Esophagus mucosa (tissue), 1 donor: ENCODE measurements at places on chromosomes 4 and X. TPM values are rescaled to one million over a fixed set of nuclear protein-coding genes. Genes with fewer than 3 reads are reported as not detected.

The KCND1 gene
- 0.28 TPM for total RNA-seq

DNA sequence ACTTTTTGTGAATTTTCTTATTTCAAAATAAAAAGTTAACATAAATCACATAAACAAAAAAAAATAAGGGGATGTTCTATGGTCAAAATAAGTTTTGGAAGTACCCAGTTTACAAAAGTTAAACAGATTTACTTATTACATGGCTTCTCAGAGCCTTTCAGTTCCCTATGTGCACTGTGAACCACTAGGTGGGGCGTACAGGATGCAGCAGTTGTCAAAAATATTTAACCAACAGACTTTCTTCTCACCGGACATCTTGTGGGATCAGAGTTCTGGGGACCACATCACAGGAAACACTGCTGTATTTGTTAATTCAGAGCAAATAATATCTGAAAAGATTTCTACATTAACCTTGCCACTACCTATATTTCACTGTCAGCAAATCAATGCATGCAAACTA, 74.1 kb downstream of the SMARCA1 start:
- ATAC-seq = no peak

The SERPINA7 gene
- total RNA-seq = not detected

The CASP6 gene
- total RNA-seq = 15.8 TPM
